ENCODE measurements at places on chromosomes 6 and 20. TPM values are rescaled to one million over a fixed set of nuclear protein-coding genes. Genes with fewer than 3 reads are reported as not detected.

Gene HTR1E
- total RNA-seq: not detected

Gene KCNQ5
- total RNA-seq: 14.6 TPM

Gene GLP1R
- 0.81 TPM for total RNA-seq

Gene C20orf141
- not detected for total RNA-seq

Gene BFSP1
- 0.18 TPM for total RNA-seq

Gene TMEM170B
- total RNA-seq: 1.9 TPM

GRCh38 chr20:46050444-46050843 lies 21.4 kb downstream of the SLC12A5 start:
- no peak overlapping the region for H3K4me3 ChIP-seq
- no peak overlapping the region for H3K27ac ChIP-seq
- no peaks in the 10 kb centered on the region for H3K36me3 ChIP-seq
- H3K4me1 ChIP-seq: peaks cover 4% of the 10 kb centered on the region

- H3K27me3 ChIP-seq: peaks cover 22% of the 10 kb centered on the region
- H3K36me3 ChIP-seq: no peaks in the 10 kb centered on the region
- DNase-seq: no peak
- no peak overlapping the region for H3K27ac ChIP-seq
Measured at GRCh38 chr6:129767776-129768485, 58.0 kb upstream of the ARHGAP18 start.

DNA sequence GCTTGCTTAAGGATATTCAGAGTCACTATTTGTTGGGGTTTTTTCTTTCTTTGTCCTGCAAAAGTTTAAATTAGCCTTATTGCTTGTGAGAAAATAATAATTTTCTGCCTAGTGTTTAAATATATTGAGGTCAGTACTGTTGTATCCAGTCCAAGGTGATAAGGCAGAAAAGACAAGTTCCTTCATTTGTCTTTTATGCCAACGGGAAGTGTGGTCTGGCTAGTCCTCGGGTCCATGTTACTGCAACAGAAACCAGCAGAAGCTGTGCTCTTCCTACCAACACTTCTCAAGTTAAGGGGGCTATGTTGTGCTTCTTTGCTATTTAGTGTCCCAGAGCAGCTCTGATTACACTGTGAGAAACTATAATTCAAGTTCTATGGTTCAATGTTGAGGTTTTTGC lies 301.1 kb downstream of the TBC1D7 start:
- H3K4me3 ChIP-seq: no peak overlapping the region
- H3K36me3 ChIP-seq: no peaks in the 10 kb centered on the region
- no peak overlapping the region for H3K27ac ChIP-seq
- peaks cover 5% of the 10 kb centered on the region for H3K27me3 ChIP-seq
- no peak for DNase-seq

GRCh38 chr20:60101891-60102281 lies 143.7 kb downstream of the CDH26 start:
- no peaks in the 10 kb centered on the region for H3K36me3 ChIP-seq
- peaks cover 2% of the 10 kb centered on the region for H3K27me3 ChIP-seq
- peaks cover 10% of the 10 kb centered on the region for H3K4me1 ChIP-seq

GRCh38 chr6:144758602-144759001 lies 473.5 kb downstream of the UTRN start:
- peaks cover 2% of the 10 kb centered on the region for H3K36me3 ChIP-seq
- H3K4me3 ChIP-seq: no peak overlapping the region
- peaks cover 2% of the 10 kb centered on the region for H3K4me1 ChIP-seq
- no peak for DNase-seq
- H3K27me3 ChIP-seq: no peaks in the 10 kb centered on the region

DNA sequence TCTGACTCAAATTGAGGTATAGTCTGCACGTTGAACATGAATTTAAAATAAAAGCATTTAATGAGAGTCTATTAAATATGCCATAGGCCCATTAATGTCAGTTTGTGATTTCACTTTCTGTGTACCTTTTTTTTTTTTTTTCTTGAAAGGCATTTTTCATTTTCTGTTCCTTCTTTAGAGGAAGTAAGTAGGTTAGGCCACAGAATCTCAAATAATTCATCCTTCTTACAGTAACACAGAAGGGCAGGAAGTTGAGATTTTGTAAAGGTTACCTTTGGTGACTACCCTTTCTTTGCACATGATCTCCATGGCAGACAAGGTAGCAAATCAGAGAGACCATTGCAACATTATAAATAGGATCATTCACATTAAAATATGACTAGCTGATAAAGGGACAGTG lies 9.6 kb downstream of the L3MBTL3 start:
- no peaks in the 10 kb centered on the region for H3K27me3 ChIP-seq
- peaks cover 75% of the 10 kb centered on the region for H3K4me1 ChIP-seq
- DNase-seq: no peak

GRCh38 chr20:59809630-59810448 lies 123.6 kb downstream of the SYCP2 start:
- no peak for DNase-seq
- no peaks in the 10 kb centered on the region for H3K4me1 ChIP-seq
- no peak overlapping the region for H3K4me3 ChIP-seq
- no peaks in the 10 kb centered on the region for H3K27me3 ChIP-seq

DNA sequence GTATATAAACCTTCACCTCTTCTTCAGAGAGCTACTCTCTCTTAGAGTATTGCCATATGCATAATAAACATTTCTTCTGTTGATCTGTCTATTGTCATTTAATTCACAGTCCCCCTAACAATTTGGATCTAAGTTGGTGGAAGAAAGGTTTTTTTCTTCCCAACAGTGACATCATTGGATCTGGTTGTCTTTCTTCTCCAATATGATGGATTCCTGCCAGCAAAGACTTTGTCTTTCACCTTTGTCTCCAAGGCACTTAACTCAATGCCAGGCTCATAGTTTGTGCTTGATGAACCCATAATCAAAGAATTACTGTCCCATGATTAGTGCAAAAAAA lies 39.6 kb downstream of the ABHD12 start:
- H3K36me3 ChIP-seq: peaks cover 4% of the 10 kb centered on the region
- no peaks in the 10 kb centered on the region for H3K27me3 ChIP-seq
- H3K27ac ChIP-seq: no peak overlapping the region
- no peak overlapping the region for H3K4me3 ChIP-seq
- DNase-seq: no peak
- H3K4me1 ChIP-seq: peaks cover 19% of the 10 kb centered on the region

DNA sequence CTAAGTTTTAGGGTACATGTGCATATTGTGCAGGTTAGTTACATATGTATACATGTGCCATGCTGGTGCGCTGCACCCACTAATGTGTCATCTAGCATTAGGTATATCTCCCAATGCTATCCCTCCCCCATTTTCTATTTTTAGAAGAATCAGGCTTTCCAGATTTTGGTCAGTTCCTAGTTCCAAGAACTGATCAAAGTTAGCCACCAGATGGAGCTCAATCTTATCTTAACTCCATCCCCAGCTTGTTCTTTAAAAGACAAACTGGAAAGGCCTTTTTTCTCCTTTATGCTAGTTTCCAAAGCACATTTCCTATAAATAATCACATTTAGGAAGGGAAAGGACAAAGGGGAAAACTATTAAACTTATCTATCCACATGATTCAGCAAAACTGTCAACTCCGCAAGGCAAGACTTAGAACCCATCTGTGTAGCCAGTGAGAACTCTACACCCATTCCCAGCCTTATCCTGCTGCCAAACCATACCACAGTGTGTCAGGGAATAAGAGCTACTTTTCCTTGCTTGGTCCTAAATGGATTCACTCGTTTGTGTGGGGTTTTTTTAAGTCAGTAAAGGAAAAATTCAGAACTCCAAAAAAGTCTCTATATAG lies 22.8 kb upstream of the KHDC1 start:
- no peak for DNase-seq
- no peaks in the 10 kb centered on the region for H3K4me1 ChIP-seq
- H3K27ac ChIP-seq: no peak overlapping the region
- H3K4me3 ChIP-seq: no peak overlapping the region
- H3K36me3 ChIP-seq: peaks cover 3% of the 10 kb centered on the region

DNA sequence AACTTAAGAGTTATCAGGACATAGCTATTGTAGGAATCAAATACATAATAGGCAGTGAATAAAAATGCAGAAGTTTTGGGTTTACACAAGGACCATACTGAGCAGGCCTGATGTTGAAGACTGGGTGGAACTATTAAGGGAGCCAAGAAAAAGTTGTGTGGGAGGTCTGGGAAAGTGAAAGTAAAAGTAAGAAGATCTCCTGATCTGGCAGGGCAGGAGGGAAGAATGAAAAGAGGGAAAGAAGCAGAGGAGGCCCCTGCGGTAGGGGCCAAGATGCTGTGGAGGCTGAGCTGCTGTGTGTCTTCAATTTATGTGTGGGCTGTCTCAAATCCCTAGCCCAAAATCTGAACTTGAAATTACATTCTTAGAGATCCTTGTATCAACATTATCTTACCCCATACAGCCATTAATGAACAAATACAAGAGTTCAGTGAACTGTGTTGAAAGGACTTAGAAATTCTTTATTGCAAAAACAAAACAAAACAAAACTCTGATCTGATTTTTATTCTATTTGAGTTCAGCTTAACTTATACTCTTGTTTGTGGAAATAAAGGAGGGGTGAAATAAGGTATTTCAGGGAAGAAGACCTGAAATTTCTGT lies 1183.8 kb downstream of the HACE1 start:
- no peaks in the 10 kb centered on the region for H3K27me3 ChIP-seq
- no peaks in the 10 kb centered on the region for H3K36me3 ChIP-seq
- DNase-seq: no peak
- no peaks in the 10 kb centered on the region for H3K4me1 ChIP-seq

DNA sequence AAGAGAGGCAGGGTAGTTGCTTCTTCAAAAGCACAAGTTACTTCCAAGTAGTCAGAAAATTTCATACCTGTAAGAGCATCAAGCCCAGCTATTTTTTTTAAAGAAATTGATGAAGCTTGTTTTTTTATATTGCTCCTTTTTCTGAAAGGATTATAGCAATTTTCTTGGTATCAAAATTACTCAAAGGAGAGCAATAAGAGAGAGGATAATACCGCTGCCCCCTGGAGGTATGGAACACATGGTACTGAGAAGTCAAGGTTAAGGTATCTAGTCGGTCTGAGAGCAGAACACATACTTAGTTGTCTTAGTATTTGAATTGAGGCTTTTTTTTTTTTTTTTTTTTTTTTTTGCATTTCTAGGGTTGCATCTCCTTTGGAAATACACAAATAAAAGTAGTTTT lies 59.4 kb downstream of the ADGRF5 start:
- no peak overlapping the region for H3K4me3 ChIP-seq
- DNase-seq: peak; percentile 16
- H3K27me3 ChIP-seq: peaks cover 6% of the 10 kb centered on the region
- no peak overlapping the region for H3K27ac ChIP-seq

GRCh38 chr6:148239215-148239614 lies 103.4 kb upstream of the SASH1 start:
- H3K4me3 ChIP-seq: no peak overlapping the region
- no peak for DNase-seq
- H3K36me3 ChIP-seq: no peaks in the 10 kb centered on the region
- H3K27me3 ChIP-seq: peaks cover 18% of the 10 kb centered on the region
- no peaks in the 10 kb centered on the region for H3K4me1 ChIP-seq
- no peak overlapping the region for H3K27ac ChIP-seq

- no peak overlapping the region for H3K27ac ChIP-seq
- no peaks in the 10 kb centered on the region for H3K36me3 ChIP-seq
- no peaks in the 10 kb centered on the region for H3K4me1 ChIP-seq
Measured at GRCh38 chr6:132136981-132137380, 185.8 kb upstream of the CCN2 start.

- no peak for DNase-seq
- H3K36me3 ChIP-seq: peaks cover 41% of the 10 kb centered on the region
- peak overlapping the region; percentile 27 for H3K27ac ChIP-seq
- no peak overlapping the region for H3K4me3 ChIP-seq
- peaks cover 5% of the 10 kb centered on the region for H3K4me1 ChIP-seq
Measured at GRCh38 chr6:155253337-155253736, 10.5 kb upstream of the CLDN20 start.

- H3K4me3 ChIP-seq: no peak overlapping the region
- no peak overlapping the region for H3K27ac ChIP-seq
- no peaks in the 10 kb centered on the region for H3K27me3 ChIP-seq
- no peak for DNase-seq
Measured at GRCh38 chr20:37789408-37789807, 95.6 kb downstream of the CTNNBL1 start.

GRCh38 chr6:157732007-157732406 lies 91.0 kb upstream of the SNX9 start:
- no peaks in the 10 kb centered on the region for H3K4me1 ChIP-seq
- no peak for DNase-seq
- H3K27me3 ChIP-seq: no peaks in the 10 kb centered on the region

DNA sequence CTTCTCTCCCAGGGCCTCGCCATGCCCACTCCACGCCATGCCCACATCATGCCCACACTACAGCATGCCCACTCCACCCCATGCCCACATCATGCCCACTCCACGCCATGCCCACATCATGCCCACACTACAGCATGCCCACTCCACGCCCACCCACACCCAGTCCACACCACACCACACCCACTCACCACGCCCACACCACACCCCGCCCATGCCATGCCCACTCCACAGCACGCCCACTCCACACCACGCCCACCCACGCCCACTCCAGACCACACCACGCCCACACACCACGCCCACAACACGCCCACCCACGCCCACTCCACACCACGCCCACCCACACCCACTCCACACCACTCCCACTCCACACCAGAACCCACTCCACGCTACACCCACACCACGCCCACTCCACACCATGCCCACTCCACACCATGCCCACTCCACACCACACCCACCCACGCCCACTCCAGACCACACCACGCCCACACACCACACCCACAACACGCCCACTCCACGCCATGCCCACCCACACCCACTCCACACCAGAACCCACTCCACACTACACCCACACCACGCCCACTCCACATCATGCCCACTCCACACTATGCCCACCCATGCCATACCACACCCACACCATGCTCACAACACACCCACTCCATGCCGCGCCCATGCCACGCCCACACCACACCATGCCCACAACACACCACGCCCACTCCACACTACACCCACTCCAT lies 88.6 kb downstream of the ERMARD start:
- peaks cover 7% of the 10 kb centered on the region for H3K27me3 ChIP-seq
- H3K27ac ChIP-seq: peak overlapping the region; percentile 34
- H3K4me1 ChIP-seq: no peaks in the 10 kb centered on the region

GRCh38 chr6:19755181-19755580 lies 82.0 kb upstream of the ID4 start:
- H3K4me3 ChIP-seq: no peak overlapping the region
- H3K4me1 ChIP-seq: no peaks in the 10 kb centered on the region
- H3K36me3 ChIP-seq: no peaks in the 10 kb centered on the region
- H3K27me3 ChIP-seq: no peaks in the 10 kb centered on the region

DNA sequence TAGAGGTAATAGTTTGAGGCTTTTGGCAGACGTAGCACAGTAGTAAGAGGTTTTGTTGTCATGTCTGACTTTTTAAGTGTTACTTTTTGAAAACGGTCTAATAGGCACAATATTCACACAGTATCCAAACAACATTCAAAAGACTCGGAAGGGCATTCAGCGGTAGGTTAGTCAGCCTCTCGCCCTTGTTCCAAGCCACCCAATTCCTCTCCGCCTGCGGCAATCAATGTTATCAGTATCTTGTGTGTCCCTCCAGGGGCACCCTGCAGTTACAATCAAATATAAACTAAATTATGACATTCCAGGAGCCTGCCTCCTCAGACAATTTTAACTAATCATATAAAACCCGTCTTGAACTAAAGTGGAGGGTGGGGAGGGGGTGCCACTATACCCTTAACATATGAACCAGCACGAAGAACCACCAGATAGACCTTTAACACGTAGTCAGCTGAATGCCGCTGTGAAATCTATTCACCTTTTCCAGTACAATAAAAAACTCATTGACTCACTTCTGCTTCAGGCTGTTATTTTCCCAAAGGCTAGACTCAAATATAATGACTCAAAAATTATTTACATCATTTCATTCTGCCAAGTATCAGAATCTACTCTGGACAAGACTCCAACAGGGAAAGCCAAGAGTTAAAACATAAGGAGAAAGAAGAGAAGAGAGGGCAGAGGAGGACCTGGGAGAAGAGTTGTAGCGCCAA lies 1.6 kb downstream of the TENT5A start:
- peak overlapping the region; percentile 28 for H3K27ac ChIP-seq
- H3K36me3 ChIP-seq: peaks cover 2% of the 10 kb centered on the region
- no peak for DNase-seq
- peaks cover 20% of the 10 kb centered on the region for H3K27me3 ChIP-seq
- peak overlapping the region; percentile 76 for H3K4me3 ChIP-seq
- peaks cover 29% of the 10 kb centered on the region for H3K4me1 ChIP-seq
